ENCODE measurements at places on chromosomes 5 and 9.
A peak's percentile ranks its signal among the peaks of the same experiment; 100 is the strongest.

- DNase-seq = peak; percentile 71
Measured at GRCh38 chr9:129889941-129890717, 54.9 kb downstream of the USP20 start.

- DNase-seq = no peak
Measured at GRCh38 chr5:52015760-52016159, 632.5 kb downstream of the ISL1 start.

GRCh38 chr9:34154057-34154456, 24.8 kb upstream of the UBAP1 start:
- DNase-seq = no peak

DNA sequence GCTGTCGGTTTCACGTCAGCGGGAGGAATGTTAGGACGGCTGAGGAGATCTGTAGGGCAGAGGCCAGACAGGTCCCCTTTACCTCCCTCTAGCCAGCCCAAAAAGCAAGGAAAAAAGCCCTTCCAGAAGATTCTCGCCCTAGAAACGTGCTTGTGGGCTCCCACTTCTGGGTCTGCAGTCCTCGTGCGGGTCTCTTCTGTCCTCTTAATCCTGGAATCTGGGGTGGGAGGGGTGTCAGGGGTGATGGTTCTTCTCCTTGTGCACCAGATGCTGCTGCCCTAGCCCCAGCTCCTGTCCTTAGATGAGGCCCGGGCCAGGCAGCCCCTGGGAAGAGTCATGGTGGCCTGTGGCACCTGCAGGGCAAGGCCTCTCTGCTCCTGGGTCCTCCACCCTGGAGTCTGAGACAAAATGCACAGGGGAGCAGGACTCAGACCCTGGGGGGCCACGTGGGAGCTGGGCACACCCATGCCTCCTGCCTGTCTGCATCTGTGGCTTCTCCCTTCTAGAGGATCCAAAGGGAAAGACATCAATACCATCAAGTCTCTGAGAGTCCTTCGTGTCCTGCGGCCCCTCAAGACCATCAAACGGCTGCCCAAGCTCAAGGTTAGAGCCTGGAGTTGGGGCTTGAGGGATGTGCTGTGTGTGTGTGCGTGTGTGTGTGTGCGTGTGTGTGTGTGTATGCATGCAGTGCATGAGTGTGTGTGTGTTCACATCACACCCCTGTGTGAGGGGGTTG, 174.2 kb downstream of the CACNA1B start:
- no peak for DNase-seq

GRCh38 chr5:176879663-176880361, 19.3 kb downstream of the HK3 start:
- DNase-seq = no peak

DNA sequence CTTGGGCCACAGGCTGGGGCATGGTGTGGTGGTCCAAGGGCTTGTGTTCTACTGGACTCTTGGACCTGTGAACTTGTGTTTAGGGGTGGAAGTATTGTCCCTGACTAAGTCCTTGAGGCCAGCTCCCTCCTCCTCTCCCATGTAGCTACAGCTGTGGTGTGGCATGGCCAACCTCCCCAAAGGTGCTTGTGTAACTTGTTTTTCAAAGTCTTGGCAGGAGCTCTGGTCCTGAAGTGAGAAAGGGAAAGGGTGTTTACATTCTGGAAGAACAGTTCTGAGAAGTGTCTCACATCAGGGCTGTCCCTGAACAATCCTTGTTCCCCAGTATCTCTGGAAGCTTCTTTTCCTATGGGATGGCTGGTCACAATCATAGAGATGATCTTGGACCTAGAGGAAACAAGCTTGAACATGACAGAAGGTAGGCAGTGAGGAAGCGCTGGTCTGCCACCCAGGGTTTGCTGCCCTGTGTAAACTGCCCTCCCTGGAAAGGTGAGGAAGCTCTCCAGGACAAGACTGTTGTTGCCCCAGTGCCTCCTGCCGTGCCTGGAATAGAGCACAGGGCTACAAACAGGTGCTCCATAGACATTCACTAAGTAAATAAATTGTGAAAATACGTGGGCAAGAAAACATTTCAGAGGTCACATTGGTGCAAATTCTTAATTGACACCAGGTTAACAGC, 64.6 kb upstream of the KLF9 start:
- no peak for DNase-seq

DNA sequence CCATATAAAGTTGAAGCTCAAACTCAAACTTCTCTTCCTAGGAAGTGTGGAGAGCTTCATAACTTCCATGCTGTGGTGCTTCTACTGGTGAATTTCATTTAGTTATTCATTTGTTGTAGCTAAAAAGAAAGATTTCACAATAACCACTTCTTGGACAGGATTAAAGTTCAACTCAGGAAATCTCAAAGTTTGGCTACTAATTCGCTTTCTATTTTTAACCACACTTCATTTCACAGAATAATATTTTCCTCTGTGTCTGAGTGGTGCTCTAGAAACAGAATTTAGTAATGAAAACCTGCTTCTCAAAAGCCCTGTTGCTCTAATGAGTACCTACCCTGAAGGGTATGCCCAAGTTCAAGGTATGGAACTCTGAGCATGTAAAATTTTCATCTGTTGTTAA, 73.9 kb downstream of the ACTBL2 start:
- DNase-seq = no peak

GRCh38 chr9:129889122-129889940, 54.1 kb downstream of the USP20 start:
- peak; percentile 73 for DNase-seq

GRCh38 chr9:124132671-124133147, 121.1 kb downstream of the LHX2 start:
- no peak for DNase-seq

DNA sequence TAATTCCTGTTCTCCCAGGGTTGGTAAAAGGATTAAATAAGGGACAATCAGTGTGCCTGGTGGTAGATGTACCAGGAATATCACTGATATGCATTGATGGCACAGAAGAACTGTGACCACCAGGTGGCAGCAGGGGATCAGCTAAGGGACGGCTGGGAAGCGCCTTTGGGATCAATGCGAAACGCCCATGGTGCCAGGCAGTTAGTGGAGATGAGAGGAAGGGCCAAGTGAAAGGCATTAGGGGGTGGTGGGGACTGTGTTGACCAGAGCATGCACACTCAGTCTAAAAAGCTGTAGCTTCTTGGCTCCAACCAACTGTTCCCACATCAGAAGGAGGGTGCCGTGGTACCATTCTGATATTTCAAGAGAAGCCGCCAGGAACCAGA, 55.6 kb downstream of the ARHGEF37 start:
- peak; percentile 75 for DNase-seq

GRCh38 chr9:130467316-130467715, 22.6 kb downstream of the ASS1 start:
- no peak for DNase-seq

DNA sequence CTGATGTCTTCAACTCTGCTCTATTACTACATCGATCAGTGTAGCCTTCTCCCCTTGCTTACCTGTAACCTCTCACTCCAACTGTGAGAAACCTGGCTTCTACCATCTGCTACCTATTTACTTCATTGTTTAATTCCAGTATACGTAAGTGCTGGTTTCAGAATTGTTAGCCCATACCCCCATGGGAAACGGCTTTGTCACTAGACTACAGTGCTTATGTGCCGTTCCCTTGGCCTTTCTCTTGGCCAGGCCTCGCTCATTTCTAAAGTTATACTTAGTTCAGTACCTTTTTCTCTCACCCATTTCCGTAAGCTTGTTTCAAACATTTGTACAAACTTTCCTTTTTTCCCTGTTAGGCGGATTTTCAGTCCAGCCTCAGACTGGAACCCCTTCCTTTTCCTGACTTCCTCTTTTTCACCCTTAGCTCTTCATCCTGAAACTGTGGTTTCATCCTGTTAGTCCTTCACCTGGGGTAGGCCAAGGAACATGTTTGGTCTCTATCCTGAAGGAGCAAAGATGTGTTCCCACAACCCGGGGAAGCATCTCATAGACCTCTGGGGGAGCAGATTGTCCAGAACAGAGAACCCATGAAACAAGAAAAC, 21.7 kb downstream of the ALG2 start:
- no peak for DNase-seq

DNA sequence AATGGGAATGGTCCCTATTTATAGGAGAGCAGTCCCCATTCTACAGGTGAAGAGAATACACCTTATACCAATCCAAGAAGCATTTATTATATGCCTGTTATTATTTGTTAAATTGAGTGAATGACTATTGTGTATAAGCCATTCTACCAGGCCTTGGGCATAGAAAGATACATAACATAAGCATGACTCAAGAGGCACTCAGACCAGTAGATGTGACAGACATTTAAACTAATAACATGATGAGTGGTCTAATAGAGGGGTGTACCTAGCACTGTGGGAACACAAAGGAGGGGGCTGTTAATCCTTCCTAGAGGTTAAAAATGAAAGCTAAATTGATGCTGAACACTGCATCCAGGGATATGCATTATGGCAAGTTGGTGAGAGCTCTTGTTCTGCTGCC, 145.0 kb upstream of the TNC start:
- DNase-seq = no peak

DNA sequence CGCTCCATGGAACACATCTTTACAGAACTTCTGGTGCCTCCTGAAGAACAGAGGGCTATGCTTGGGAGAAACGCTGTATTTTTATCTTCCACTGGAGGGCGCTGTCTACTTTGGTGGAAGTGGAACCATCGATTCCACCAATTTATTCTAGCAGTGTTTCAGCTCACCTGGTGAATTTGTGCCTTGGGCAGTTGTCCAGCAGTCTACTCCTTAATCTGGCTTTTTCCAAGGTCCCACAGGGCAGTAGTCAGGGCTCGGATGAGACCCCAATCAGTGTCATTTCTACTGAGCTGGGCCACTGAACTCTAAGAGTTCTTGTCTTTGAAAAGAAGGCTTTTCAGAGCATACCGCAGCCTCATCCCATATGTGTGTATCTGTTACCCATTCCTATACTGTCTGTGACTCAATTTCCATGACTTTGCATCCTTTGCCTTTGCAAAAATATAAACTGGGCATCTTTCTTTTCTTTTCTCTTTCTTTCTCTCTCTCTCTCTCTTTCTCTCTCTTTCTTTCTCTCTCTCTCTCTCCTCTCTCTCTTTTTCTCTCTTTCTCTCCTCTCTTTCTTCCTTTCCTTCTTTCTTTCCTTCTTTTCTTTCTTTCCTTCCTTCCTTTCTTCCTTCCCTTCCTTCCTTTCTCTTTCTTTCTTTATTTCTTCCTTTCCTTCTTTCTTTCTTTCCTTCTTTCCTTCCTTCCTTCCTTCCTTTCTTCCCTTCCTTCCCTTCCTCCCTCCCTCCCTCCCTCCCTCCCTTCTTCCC, 138.4 kb upstream of the ZNF618 start:
- DNase-seq = peak; percentile 40

DNA sequence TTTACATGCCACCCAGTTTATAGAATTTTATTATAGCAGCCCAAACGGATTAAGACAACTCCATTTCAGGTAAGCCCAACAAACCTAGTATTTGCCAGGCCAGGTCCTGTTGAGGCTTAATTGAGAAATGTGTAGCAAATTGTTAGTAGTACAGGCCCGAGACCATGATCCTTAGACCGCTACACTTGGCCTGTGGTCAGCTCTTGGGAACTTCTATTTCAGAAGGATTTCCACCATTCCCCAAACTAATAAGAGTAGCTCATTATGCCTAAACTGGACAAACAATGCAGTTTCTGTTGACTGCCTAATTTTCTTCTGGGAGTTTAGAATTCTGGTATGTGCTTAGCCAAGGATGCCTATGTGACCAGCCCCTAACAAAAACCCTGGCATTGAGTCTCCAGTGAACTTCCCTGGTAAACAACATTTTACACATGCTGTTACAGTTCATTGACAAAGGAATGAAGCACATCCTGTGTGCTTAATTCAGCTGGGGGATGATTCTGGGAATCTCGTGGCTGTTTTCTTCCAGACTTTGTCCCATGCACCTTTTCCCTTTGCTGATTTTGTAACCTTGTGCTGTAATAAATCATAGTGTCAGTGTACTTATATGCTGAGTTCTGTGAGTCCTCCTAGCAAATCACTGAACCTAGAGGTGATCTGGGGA, 5.6 kb upstream of the GPX3 start:
- DNase-seq = no peak

- DNase-seq = no peak
Measured at GRCh38 chr9:34644766-34645314, 1.6 kb upstream of the GALT start.

- no peak for DNase-seq
Measured at GRCh38 chr5:76960004-76960625, 7.3 kb downstream of the CRHBP start.

GRCh38 chr5:167999182-167999581, 292.3 kb upstream of the WWC1 start:
- no peak for DNase-seq

- DNase-seq = no peak
Measured at GRCh38 chr9:2824564-2824963, 19.3 kb downstream of the PUM3 start.
